ENCODE measurements at places on chromosomes 13 and 19.

- DNase-seq: no peak
These were observed 2.8 kb upstream of the KCNJ14 start for GRCh38 chr19:48452289-48453190.

DNA sequence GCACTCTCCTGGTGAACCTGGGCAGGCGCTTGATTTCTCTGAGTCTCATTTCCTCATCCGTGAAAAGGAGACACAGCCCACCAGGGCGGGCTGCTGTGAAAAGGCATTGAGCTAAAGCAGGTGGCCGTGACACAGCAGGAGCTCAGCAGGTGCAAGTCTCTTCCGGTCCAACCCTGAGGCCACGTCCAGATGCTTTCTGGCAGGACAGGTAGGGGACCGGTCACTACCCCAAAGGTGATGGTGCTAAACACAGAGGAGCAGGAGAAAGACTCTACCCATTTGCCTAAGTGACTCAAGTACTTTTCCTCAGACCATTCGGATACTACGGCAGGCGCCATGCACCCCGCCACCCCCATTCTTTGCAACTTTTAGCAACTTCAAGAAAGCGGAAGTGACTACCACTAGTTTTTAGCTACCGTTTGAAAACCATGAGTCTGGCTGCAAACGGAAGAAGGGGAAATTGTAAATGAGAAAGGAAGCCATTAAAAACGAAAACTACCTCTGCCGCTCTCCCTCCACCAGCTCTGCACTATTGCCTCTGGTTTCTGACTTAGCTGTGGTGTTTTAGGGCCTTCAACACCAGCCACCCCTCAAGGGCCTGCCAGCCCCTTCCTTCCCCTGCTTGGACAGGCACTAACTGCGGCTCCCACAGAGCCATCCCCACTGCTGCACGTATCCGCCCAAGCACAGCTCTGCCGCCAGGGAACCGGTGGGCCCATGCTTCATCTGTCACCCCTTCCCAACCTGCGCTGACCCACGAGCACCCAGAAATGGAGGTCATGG lies 4.8 kb downstream of the PPP6R1 start:
- peak; percentile 58 for DNase-seq

DNA sequence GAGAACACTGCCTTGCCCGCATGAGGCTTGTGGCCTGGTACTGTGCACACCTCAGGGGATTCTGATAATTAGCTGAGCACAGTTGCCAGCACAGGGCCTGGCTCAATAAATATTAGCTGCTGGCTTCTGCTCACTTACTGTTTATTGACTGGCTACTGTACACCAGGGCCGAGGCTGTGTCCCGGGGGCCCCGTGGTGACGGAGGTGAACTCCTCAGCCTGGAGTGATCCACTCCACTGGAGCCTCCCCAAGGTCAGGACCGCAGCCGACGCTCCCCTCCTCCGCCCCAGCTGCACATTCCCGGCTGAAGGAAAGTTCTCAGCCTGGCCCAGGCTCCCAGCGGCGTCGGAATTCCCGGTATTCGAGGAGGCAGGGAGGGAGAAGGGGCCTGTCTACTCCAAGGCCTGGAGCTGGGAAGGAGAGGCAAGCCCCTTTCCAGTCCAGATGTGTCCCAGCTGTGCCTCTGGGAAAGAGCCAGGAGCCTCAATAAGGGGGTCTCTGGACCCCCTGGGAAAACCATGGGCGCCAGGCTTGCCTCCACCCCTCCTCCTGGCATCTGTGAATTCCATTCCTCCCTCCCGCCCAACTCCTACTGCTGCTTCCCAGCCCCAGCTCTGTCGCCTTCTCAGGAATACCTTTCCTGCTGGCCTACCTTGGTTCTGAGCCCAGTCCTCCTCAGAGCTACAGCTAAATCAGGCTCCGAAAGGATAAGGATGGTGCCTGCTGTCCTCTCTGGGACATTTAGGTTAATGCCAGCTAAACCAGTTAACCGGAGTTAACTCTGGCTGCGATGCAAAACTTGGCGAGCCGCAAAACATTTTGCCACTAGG lies 7.3 kb downstream of the RPS16 start:
- no peak for DNase-seq

DNA sequence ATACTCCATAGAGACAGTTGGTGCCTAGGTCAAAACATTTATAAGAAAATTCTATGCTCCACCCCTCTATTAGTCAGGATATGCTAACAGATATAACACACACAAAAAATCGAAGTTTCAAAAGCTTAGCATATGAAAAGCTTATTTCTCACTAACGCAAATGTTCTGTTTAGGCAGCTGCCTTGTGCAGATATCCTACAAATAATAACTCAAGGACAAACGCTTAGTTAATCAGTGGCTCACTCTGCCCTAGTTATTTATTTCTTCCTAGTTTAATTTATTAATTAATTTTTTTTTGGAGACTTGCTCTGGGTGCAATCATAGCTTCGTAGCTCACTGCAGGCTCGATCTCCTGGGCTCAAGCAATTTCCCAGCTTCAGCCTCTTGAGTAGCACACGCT lies 259.7 kb upstream of the GPC6 start:
- DNase-seq: no peak

DNA sequence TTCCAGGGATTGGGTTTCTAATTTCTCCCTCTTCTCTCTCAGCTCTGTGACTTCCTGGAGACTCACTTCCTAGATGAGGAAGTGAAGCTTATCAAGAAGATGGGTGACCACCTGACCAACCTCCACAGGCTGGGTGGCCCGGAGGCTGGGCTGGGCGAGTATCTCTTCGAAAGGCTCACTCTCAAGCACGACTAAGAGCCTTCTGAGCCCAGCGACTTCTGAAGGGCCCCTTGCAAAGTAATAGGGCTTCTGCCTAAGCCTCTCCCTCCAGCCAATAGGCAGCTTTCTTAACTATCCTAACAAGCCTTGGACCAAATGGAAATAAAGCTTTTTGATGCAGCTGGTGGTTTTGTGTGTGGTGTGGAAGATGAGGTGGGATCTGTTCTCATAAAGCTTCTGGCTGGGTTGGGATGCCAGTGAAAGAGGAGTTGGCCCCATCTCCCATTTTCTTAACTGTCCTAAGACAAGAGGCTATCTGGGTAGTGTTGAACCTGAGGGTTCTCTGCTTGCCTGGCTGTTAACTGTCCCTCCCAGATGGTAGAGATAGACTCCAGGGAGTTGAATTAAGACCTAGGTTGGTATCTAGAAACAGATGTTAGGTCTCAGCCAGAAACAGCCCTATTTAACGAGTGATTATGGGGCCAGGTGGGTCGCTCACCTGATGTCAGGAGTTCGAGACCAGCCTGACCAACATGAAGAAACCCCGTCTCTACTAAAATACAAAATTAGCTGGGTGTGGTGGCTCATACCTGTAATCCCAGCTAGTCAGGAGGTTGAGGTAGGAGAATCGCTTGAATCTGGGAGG lies 1.6 kb downstream of the FTL start:
- DNase-seq: no peak

GRCh38 chr19:55676383-55676782 lies 1.4 kb downstream of the EPN1 start:
- DNase-seq: no peak

- no peak for DNase-seq
These were observed 439.4 kb upstream of the NBEA start for GRCh38 chr13:34502621-34503020.

DNA sequence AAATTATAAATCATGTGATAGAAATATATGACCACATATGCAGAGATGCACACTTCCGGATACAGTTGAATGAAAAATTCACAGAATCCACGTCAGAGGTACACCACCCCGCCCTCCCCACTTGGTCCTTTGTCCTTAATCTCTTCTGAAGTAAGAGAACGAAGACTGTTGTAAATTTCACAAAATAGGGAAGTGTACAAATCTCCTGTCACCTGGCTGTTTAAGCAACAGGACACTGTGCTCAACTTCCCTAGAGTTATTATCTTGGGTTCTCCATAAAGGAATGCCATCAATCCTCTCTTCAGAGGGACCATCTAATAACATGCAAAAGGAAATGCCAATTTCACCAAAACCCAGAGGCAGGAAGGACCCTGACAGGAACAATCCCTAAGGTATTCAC lies 10.5 kb upstream of the CEACAM6 start:
- DNase-seq: no peak

- DNase-seq: no peak
These were observed 6.0 kb upstream of the AKAP8L start for GRCh38 chr19:15424692-15425272.

DNA sequence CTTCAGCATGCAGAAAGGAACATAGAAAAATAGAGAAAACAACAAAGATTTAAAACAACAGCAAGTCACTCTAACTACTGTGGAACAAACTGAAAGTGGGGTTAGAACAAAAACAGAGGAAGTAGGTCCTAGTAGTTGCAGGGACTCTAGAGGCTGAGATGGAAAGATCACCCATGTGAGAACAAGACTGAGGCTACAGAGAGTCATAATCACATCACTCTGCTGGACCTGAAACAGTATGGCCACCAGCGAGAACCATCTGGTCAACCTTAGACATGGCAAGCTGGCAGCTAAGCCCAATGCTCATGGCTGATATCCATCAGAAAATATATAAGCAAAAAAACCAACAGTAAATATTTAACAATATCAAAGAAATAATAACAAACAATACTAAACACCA lies 35.8 kb upstream of the ZNF724 start:
- DNase-seq: no peak

- no peak for DNase-seq
These were observed 11.1 kb downstream of the PROZ start for GRCh38 chr13:113169277-113170272.

GRCh38 chr19:35623327-35624010 lies 5.4 kb upstream of the RBM42 start:
- DNase-seq: no peak

GRCh38 chr13:59494560-59494970 lies 669.2 kb downstream of the DIAPH3 start:
- no peak for DNase-seq

- DNase-seq: no peak
These were observed 34.9 kb upstream of the RCBTB2 start for GRCh38 chr13:48567515-48568369.

DNA sequence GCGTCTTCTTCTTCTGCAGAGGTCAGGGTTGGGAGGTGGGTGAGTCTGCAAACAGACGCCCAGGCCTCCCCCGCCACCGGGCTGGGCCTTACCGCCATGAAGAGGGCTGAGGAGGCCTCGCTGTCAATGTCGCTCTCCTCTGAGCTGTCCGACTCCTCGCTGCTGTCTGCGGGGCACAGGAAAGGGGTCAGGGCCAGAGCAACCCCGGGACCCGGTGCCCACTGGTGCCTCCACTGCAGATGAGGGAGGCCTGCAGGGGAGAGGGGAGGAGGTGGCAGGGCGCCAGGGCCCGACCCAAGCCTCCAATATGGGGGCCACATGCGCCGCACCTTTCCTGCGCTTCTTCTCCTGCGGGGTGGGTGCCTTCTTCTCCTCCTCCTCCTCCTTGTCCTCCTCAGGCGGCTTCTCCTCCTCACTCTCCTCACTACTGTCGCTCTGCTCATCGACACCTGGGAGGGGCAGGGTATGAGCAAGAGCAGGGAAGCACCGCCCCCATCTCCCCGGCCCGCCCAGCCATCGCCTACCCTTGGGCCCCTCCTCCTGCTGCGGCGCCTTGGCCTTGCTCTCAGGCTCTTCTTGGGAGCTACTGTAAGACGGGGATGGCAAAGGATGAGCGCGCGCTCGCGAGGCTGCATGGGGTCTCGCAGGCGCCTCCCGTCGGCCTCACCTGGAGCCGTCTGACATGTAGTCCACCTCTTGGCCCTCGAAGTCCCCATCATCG lies 5.5 kb upstream of the PSPN start:
- DNase-seq: no peak

- no peak for DNase-seq
These were observed 11.6 kb upstream of the FPR3 start for GRCh38 chr19:51783372-51783771.

DNA sequence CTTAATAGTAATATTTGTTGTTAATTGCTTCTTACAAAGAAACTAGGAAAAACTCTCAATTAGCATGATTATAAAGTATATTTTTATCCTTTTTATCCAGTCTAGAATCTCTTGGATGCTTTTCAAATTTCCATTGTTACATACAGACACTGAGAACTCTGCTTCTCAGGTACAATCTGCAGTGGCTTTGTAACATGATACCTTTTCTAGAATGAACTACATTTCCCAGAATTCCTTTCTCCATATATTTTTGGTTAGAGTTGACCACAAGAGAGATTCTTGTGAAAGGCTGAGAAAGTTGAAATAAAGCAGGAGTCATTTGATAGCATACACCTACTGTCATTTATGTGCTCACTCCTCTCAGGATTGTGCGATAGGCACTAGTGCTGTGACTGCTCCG lies 148.6 kb downstream of the SLITRK6 start:
- DNase-seq: no peak

DNA sequence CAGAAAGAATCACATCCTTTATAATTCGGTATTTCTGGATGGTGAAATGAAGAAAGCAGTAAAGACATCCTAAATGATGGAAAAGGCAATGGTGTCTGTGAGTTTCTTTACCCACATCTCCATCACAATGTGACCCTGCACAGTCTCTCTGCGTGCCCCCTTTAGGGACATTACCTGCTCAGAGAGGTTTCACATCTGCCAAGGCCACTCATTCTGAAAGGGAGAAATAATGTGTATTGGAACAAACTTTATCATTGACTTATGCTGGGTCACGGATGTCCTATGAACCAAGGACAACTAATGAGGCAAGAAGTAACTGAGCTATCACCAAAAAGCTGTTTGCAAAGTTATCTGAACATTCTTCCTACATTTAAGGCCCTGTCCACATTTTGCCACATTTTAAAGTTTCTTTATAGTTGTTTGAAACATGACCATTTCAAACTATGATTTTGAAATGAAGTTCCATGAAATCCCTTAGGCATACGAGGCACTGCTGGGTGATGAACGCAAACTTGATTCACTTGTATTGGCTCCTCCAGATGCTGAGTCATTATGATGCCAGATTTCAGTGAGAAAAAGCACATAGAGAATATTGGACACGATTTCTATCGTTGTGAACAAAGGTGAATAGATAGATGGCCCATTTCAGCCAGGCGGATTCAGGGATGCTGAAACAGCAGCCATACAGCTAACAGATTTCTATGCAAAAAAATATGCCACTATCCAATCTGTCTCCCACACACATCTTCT lies 63.5 kb upstream of the HMGB1 start:
- DNase-seq: no peak

DNA sequence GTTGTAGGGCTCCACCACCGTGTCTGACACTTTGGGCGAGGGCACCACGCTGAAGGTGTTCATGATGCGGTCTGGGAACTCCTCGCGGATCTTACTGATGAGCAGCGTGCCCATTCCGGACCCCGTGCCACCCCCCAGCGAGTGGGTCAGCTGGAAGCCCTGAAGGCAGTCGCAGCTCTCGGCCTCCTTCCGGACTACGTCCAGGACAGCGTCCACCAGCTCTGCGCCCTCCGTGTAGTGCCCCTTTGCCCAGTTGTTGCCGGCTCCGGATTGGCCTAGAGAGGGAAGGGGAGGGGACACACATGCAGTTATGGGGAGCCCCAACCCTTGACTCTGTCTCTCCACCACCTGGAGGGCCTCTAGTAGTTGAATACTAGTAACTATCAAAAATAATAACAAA lies 6.2 kb downstream of the TUBB4A start:
- no peak for DNase-seq

DNA sequence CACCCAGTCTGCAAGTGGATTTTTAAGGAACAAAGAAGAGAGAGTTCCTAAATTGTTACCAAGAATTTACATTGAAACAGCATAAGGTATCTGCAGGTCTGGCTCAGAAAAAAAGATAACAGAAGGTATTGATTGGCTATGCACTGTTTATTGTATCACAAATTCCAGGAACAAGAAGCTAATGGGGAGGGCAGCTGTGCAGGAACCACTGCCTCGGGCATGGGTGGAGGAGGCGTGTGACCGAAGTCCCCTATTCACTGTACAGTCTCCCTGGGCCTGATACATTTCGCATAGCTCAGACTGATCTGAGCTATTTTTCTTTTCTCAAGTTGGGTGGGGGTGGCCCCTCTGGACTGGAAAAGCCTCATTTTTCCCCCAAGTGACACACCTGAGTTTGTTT lies 11.7 kb downstream of the NECTIN2 start:
- DNase-seq: no peak

All from activated effector memory CD4-positive, alpha-beta T cell treated with Interleukin-2 at 50 U/mL for 16 hours (primary cell).